NCI-H69 (cell line): ENCODE measurements at places on chromosomes 7 and 10.

DNA sequence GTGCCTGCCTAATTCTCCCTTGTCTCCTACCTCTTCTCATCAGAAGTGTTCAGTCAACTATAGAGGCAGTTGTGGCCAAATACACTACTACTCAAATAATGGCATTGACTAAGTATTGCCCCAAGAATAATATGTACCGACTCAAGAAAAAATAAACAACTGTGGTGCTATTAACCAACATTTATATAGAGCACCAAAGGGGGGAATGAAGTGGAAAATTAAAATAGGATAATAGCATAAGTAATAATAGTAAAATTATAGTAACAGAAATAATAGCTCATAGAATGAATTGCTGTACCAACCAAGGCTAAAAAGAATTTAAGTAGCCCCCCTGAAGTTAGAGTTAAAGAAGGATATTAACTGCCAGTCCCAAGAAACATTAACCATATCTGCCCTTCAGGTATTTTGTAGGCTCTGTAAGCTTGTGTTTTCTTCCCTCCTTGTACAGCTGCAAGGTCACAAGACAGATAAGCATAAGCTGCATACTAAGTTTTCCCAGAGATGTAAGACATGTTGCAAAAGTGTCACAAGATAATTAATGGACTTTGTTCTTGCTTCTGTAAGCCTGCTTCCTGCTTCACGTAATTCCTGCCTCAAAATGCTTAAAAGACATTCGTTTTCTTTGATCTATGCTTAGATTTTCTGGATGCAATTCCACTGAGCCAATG lies 10.9 kb upstream of the CYREN start:
- no peak for DNase-seq

GRCh38 chr10:110613341-110613995 lies 30.7 kb upstream of the RBM20 start:
- DNase-seq = no peak

- DNase-seq = no peak
Measured at GRCh38 chr10:77328272-77328816, 309.3 kb downstream of the KCNMA1 start.

DNA sequence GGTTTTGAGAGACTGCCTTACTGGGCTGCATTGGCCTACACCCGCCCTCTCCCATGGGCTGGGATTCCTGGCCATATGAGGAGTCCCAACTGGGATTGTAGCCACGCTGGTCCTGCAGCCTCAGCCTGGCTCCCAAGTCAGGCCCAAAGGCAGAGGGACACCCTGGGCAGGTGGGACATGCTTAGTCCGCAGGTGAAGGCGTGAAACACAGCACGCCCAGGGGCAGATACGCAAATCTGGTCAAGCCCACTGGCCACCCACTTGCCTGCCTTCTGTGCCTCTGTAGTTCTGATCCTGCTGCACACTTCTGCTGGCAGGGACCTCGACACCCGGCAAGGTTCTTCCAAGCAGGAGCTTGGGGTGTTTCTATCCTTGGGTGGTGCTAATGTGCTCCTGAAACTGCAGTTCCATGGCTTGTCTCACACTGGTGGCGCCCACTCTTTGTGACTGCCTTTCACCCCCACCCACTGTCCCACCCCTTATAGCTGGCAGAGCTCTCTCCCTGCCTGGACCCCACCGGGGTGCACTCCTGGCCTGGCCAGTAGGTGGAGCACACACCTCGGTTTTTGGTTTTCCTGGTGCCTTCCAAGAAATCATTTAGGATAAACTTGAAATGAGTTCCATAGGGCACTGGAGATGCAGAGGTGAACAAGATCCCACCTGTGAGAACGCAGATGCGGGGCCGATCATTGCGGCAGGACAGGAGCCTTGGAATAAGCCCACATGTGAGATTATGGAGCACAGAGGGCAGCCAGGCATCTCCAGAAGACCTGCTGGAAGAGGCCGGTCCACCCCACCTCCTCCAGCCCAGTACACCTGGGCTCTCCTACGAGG lies 47.9 kb downstream of the MKI67 start:
- DNase-seq = peak; percentile 34

- DNase-seq = no peak
Measured at GRCh38 chr10:75034131-75034512, 77.3 kb upstream of the SAMD8 start.

- no peak for DNase-seq
Measured at GRCh38 chr7:133662830-133663229, 410.0 kb downstream of the EXOC4 start.

- DNase-seq = no peak
Measured at GRCh38 chr7:142670511-142670910, 78.8 kb upstream of the PRSS1 start.

- no peak for DNase-seq
Measured at GRCh38 chr10:95276367-95277200, 14.2 kb downstream of the PDLIM1 start.

GRCh38 chr7:135389971-135390370 lies 119.9 kb downstream of the CNOT4 start:
- DNase-seq = peak; percentile 53

DNA sequence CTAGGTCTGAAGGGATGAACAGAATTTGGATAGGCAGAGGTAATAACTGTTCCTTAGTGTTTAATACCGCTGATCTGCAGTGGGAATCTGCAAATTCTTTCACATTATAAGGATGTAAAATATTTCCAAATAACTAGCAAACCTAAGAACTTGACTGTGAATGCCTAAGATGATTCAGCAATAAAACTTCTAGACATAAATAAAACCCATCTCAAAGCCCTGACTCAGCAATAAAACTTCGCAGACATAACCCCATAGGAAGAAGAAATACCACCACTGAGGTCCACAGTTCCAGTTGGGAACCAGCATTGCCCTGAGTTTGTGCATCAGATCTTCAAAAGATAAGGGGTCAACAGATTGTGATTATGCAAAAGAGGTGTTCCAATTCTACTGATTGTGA lies 354.2 kb downstream of the GFRA1 start:
- no peak for DNase-seq

DNA sequence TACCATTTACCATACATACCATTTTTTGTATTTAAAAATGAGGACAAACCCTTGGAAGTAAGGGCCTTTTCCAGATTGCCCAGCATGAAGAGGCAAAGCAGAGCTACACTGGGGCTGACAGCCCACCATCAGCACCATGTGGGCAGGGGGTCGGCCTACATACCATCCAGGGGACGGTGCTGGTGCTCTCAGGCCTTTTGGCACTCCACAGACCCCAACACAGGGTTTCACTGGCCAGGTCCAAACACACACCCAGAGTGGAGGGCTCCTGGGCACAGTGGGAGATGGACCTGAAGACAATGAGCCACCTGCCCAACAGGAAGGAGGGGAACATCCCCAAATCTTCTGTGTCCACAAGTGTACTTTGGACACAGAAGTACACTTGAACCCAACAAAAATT lies 69.2 kb upstream of the CAMK2B start:
- peak; percentile 30 for DNase-seq

DNA sequence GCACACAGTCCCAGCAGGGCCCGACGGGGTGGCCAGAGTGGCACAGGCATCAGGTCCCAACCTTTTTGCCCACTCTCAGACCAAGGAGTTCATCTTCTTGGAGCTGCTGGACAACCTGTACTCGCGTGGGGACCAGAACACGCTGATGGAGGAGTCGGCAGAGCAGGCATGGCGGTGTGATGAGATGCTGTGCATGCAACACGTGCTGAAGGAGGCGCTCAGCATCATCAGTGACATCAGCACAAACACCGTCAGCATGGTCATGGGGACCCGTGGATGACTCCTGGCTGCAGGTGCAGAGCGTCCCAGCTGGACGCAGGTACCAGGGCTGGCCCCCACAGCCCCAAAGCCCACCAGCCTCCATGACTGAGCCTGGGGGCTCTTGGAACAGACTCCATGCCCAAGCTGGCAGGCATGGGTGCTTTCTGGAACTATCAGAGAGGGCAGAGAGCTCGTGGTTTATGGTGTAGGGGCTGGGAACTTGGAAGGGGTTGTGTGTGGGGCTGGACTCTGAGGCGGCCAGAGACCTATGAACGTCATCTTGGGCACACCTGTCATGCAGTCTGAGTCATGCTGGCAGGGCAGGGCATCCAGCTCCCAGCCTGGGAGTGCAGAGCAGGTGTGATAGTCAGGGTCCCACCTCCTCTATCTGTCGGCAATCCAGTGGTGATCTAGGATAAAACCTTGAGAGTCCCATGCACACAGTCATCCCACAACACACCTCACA lies 8.2 kb upstream of the MTPAP start:
- DNase-seq = no peak

GRCh38 chr10:113523071-113523470 lies 29.8 kb upstream of the HABP2 start:
- DNase-seq = no peak

DNA sequence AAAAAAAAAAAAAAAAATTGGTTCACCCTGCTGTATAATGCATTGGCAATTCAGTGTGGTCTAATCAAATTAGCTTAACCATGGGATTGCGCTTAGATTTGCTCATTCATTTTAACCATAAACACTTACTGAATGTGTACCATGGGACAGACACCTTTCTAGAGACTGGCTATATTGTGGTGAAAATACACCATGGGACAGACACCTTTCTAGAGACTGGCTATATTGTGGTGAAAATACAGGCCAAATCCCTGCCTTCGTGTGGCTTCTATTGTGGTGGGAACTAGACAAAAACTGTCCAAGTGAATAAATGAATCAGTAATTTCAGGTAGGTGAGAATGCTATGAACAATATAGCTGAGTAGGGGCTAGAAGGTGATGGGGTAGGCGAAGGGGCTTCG lies 10.2 kb upstream of the REPIN1 start:
- no peak for DNase-seq

- DNase-seq = no peak
Measured at GRCh38 chr10:112098682-112099081, 84.9 kb downstream of the GPAM start.

- DNase-seq = no peak
Measured at GRCh38 chr10:47098964-47099363, 187.7 kb downstream of the PTPN20 start.

DNA sequence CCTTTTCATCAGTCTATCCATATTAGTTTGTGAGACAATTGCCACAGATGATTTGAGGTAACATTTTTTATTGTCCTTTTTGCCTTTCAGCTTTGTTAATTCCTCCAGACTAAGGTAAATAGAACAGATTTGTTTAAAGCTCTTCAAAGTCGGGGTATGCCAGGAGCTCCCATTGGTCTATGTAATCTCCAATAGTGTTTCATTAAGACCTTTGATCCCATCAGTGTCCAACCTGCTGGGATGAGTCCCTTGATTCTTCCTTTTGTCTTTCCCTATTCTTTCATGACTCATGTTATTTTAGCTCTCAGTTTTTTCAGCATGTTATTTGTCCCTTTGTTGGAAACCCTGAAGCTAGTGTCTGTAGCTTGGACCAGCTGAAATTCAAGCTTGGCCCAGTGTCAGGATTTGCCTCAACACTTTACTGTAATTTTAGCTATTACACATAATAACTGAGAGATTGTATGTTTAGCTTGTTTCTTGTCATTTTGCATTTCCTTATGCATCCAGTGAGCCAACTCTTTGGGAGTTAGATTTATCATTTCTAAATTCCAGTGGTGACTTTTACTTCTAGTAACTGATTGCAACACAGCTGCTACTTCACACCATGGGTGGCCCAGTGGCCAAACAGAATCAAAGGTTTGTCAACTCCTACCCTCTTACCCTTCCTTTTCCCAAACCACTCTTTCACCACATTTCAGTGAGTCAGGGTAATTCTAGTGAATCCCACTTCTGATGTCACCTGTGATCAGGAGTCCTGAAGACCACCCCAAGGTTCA lies 15.3 kb downstream of the AGBL3 start:
- no peak for DNase-seq

DNA sequence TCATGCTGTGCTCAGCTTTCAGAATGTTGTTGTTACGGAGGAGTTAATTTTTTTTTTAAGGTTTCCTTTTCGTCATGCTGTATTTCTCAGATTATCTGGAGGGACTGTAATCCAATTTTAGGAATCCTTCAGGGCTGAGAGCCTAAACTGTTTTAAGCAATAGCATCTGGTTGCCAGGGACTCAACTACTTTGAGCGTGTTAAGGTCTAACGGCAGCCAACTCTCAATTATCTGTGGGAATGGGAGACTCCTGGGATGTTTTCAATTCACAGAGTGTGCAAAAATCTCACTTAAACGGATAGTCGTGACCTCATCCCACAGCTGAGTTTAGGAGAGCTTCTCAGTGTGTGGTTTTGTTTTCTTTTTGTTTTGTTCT lies 291.7 kb downstream of the AUTS2 start:
- DNase-seq = no peak

GRCh38 chr7:121372376-121373010 lies 23.6 kb downstream of the FAM3C start:
- peak; percentile 75 for DNase-seq
